Calu3 (cell line): ENCODE measurements at places on chromosomes 1 and 21.

DNA sequence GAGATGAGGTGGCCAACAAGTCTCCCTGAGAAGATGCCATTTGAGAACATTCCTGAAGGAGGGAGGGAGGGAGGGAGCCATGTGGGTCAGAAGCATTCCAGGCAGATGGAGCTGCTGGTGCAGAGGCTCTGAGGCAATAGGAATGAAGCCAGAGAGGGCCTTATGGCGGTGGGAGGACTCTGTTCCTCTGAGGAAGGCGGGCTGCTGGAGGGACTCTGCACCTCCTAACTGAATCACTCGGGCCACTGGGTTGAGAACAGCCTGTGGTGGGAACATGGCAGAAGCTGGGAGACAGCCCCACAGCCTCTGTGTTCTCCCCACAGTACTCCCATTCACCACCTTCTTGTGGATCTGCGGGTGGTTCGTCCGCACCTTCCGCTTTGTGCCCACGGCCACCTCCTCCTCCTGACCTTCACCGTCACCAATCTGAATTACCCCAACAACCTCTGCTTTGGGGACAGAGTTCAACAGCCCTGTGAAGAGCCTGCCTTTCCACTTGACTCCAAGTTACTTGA is 2.4 kb upstream of the TMEM125 start:
- DNase-seq = no peak

DNA sequence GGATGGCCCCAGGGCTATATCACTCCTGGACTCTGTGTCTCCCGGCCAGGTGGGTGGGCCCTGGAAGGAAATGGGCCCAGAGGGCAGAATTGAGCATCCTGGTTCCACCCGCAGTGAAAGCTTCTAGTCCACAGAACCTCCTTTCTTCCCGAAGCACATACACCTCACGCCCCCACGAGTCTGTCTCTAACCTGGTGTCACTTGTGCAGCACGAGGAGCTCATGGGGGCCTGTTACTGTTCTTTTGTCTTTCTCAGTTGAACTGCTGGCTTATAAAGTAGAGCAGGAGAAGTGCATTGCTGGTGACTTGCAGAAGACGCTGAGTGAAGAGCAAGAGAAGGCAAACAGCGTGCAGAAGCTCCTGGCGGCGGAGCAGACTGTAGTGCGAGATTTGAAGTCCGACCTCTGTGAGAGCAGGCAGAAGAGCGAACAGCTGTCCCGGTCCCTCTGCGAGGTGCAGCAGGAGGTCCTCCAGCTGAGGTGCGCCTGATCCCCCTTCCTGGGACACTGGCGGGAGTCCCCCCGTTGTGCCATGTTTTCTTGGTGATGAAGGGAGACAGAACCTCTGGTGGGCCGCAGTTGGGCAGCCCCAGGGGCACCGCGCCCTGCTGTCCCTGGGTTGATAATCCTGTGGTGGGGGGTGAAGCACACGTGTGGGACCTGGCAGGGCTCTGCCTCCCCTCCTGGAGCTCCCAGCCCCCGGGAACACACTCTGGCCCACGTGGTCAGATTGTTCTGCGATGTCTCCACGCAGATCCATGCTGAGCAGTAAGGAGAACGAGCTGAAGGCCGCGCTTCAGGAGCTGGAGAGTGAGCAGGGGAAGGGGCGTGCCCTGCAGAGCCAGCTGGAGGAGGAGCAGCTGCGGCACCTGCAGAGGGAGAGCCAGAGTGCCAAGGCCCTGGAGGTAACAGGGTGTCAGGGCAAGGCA is 28.7 kb upstream of the DIP2A start:
- DNase-seq = no peak

DNA sequence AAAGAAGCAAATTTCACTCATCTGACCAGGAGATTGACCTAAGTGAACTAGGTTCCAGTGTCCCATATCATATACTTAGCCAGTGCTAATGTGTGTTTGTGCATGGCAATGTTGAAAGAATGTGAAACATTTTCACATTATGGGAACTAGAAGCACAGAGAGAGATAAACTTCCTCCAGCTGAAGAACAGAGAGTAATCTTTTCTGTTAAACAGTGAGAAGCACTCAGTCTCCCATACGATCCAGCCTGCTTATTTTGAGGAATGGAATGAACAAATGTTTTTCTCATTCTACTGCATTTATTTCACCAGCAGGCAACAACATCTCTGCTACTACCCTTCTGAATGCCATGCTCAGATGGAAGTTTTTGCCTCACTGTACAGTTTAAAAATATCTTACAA is 170.5 kb downstream of the TTLL7 start:
- no peak for DNase-seq

DNA sequence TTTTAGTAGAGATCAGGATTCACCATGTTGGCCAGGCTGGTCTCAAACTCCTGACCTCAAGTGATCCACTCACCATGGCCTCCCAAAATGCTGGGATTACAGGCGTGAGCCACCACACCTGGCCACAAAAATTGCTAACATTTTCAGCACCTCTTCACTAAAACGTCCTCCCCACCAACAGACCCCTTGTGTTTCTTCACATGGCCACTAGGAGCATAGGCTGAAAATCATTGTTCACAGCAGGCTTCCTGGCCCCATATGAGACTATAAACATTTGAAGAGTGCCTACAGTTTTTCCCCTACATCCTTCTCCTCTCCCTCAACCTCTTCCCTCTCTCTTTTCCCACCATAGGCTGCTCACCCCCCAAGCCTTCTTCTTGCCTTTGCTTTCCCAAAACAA is 28.0 kb upstream of the SFPQ start:
- DNase-seq = peak; percentile 20

- peak; percentile 61 for DNase-seq
These were observed 20.8 kb upstream of the SDC3 start for GRCh38 chr1:30929135-30929889.

DNA sequence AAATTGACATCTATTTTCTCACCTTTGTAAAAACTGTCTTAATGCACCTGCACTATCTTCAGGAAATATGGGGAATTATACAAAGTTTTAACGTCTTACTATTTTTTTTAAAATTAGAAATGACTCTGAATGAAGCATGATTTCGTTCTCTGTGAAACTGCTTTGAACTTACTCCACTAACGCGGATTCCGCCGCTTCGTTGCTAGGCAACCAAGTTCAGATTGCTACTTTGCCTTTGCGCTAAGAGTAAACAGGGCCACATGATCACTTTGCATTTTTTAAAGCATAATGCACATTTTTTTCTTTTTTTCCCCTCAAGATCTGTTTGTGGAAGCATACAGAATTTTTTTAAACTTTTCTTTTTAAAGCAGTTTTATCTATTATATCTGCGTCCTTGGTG is 690.5 kb downstream of the BRINP3 start:
- DNase-seq = no peak

DNA sequence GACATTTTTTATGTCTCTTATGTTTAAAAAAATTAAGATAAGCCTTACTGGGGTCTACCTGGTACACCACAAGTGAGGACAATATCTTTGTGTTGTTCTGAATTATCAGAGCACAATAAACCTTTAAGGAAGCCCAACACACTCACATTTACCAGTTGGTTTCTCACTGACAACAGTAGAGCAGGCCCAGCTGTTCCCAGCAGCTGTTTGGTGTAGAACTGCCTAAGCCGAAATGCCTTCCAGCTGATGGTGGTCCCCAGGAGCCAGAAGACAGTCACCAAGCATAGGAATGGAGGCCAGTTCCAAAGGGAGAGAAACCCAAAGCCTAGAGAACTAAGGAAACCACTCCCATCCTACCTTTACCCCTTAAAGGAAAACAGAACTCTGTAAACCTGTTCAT is 428.6 kb upstream of the CAMK1G start:
- DNase-seq = no peak

DNA sequence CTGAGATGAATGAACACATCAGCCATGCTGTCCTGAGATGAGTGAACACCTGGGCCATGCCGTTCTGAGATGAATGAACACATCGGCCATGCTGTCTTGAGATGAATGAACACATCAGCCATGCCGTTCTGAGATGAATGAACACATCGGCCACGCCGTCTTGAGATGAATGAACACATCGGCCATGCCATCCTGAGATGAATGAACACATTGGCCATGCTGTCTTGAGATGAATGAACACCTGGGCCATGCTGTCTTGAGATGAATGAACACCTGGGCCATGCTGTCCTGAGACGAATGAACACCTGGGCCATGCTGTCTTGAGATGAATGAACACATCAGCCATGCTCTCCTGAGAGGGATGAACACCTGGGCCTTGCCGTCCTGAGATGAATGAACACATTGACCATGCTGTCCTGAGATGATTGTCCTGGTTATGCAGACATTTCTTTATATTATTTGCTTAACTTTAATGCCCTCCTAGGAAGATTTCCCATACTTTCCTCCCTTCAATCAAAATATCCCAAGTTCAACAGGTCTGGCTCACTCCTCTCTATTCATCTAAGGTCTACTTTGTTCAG is 48.6 kb upstream of the COL6A1 start:
- DNase-seq = no peak

DNA sequence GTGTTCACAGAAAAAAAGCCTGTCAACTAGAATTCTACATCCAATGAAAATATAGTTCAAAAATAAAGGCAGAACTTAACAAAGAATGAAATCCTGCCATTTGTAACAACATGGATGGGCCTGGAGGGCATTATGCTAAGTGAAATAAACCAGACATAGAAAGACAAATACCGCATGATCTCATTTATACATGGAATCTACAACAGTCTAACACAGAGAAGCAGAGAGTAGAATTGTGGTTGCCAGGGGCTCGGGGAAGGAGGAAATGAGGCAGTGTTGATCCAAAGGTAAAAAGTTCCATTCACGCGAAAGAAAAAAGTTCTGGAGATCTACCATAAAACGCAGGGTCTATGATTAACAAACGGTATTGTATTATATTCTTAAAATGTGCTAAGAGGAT is 282.6 kb downstream of the MRPL39 start:
- DNase-seq = no peak

GRCh38 chr1:15397236-15397635 is 12.5 kb upstream of the EFHD2 start:
- no peak for DNase-seq

GRCh38 chr1:42923367-42924081 is 35.1 kb downstream of the SLC2A1 start:
- no peak for DNase-seq

GRCh38 chr1:167683641-167684502 is 37.9 kb upstream of the MPZL1 start:
- no peak for DNase-seq

- DNase-seq = peak; percentile 45
These were observed at the start of gene HENMT1 for GRCh38 chr1:108661030-108661609. Gene HENMT1, minus strand, starts transcription at chr1:108661093. Its CDS starts 1,209 bp downstream, at chr1:108659884.

- no peak for DNase-seq
These were observed 61.0 kb downstream of the RUNX1 start for GRCh38 chr21:34988139-34988538.

GRCh38 chr1:224169718-224170270 is 13.2 kb upstream of the DEGS1 start:
- DNase-seq = no peak

- peak; percentile 69 for DNase-seq
These were observed 753 bp downstream of the KIF1B start for GRCh38 chr1:10210841-10211804.

DNA sequence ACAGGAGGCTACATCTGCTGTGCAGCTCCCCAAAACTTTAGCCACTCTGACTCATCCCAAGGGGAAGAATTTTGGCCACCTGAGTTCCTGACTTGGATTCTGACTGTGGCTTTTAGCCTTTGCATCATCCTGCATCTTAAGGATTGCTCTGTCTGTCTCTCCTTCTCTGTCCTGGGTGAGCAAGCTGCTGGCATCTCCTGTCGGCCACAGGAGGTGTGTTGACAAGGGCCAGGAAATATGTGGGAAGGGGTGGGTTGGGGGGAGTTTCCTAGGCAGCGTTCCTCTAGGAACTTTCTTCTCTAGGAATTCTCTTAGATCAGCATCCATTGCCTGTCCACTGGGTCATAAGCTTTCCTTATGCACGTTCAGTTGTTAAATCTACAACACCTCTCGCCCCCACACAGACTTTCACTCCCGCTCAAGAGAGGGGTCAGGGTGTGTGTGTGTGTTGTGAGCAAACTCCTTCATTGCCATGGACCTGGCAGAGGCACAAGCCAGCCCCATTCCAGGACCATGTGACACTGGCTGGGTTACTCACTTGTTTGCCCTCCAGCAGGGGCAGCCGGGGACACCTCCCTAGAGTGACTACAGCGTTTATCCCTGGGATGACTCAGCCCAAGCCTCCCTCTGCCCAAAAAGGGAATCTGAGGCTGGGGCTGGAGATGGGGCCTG is 145.0 kb upstream of the DUSP10 start:
- peak; percentile 91 for DNase-seq

- no peak for DNase-seq
These were observed 46.2 kb upstream of the PRRX1 start for GRCh38 chr1:170617591-170618330.

DNA sequence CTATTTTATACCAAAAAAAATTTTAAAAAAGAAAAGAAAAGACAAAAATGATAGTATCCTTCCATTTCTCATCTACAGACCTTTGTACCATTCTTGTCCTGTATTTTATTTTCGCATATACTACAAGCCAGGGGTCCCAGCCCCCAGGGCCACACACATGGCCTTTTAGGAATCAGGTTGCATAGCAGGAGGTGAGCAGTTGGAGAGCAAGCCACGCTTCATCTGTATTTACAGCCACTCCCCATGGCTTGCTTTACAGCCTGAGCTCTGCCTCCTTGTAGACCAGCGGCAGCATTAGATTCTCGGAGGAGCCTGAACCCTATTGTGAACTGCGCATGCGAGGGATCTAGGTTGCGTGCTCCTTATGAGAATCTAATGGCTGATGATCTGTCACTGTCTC is 39.8 kb downstream of the RASSF5 start:
- DNase-seq = no peak

- no peak for DNase-seq
These were observed 25.4 kb downstream of the NUP210L start for GRCh38 chr1:154129391-154129970.

- no peak for DNase-seq
These were observed 627.4 kb upstream of the NR5A2 start for GRCh38 chr1:199399996-199400724.

DNA sequence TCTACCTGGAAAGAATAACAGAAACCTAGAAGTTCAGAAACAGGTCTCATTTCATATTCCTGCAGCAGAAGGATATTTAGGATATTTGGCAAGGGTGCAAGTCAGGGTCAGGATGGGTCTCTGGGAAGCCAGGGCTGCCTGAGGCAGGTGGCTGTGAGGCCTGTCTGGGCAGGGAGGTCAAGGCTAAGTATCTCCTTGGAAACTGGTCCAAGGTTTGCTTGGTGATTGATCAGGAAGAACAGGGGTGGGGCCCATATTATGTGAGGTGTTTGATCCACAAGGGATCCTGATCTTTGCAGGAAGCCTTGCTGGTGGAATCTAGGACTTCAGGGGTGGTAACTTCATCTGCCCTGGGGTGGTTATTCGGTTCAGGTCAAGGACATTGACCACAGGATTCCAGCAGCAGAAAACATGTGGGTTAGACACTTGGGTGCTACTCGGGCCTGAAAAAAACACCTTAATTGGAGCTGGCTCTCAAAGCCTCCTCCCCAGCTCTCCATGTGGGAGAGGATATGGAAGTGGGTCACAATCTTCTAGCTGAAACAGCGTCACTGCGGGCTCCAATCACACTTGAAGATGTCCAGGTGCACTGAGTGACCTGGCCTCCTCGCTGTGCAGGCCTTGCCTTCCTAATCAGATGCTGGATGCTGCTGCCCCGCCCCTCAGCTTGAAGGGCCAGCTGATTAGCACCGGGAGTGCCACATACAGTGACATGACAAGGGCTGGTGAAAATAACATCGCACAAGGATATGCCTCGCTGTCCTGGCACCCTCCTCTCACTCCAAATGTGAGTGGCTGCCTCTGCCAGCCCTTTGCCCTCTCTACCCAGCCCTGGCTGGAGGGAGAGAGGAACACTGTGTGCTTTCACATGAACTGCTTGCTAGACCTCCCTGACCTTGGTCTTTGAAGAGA is 8.7 kb downstream of the CTNNBIP1 start:
- no peak for DNase-seq

GRCh38 chr1:43796111-43796581 is 88.8 kb downstream of the ST3GAL3 start:
- no peak for DNase-seq
